ENCODE measurements at places on chromosomes 16 and 17. TPM values are rescaled to one million over a fixed set of nuclear protein-coding genes. Genes with fewer than 3 reads are reported as not detected.

IRF8 gene
- 0.49 TPM for total RNA-seq

TBC1D3K gene
- not detected for total RNA-seq

C1QL1 gene
- total RNA-seq, result 2.2 TPM

PAFAH1B1 gene
- 47.2 TPM for total RNA-seq

DNAH17 gene
- 0.16 TPM for total RNA-seq

SCGB1C2 gene
- not detected for total RNA-seq

QRICH2 gene
- total RNA-seq, result 1.9 TPM

SPSB3 gene
- 37.5 TPM for total RNA-seq

Measured in mesangial cell (primary cell).